K562 (cell line): ENCODE measurements at places on chromosomes 11 and 22. TPM values are rescaled to one million over a fixed set of nuclear protein-coding genes. Genes with fewer than 3 reads are reported as not detected.

The SLC22A25 gene
- total RNA-seq, result not detected in 2 replicates

The OAF gene
- total RNA-seq, result 20.8 and 21.6 TPM in 2 replicates

The ART5 gene
- 0.29 and 0.38 TPM in 2 replicates for total RNA-seq

The POU2AF2 gene
- not detected in 2 replicates for total RNA-seq

The SEPTIN3 gene
- not detected in 2 replicates for total RNA-seq

The FJX1 gene
- total RNA-seq, result 2.7 and 3.7 TPM in 2 replicates

The PMM1 gene
- 24.5 and 26.3 TPM in 2 replicates for total RNA-seq

The HSPB2 gene
- 0.31 TPM in 1 of 2 replicates, not detected in the other for total RNA-seq

The P4HA3 gene
- not detected in 2 replicates for total RNA-seq

The P2RX3 gene
- not detected in 2 replicates for total RNA-seq

The MYRF gene
- total RNA-seq, result 21.4 and 25.8 TPM in 2 replicates

The GAL3ST1 gene
- total RNA-seq, result 1.5 and 1.6 TPM in 2 replicates

The TSPAN18 gene
- 0.35 and 0.60 TPM in 2 replicates for total RNA-seq

The LRRC75B gene
- total RNA-seq, result 1.1 and 1.4 TPM in 2 replicates

The MIAT gene
- 0.63 and 0.93 TPM in 2 replicates for total RNA-seq

The POLR3H gene
- total RNA-seq, result 48.4 and 49.8 TPM in 2 replicates

The TNRC6B gene
- total RNA-seq, result 17.6 and 18.8 TPM in 2 replicates

The SMC1B gene
- total RNA-seq, result not detected in 2 replicates

The RAB36 gene
- total RNA-seq, result 0.09 TPM in 1 of 2 replicates, not detected in the other

The MUC5B gene
- 0.95 and 1.2 TPM in 2 replicates for total RNA-seq

The MMP8 gene
- total RNA-seq, result not detected in 2 replicates

The TMEM121B gene
- total RNA-seq, result 0.07 TPM in 2 replicates

The APOA4 gene
- not detected in 2 replicates for total RNA-seq

The SGSM1 gene
- total RNA-seq, result not detected in 2 replicates

The LMO2 gene
- total RNA-seq, result 87.3 and 96.2 TPM in 2 replicates

The OR56B1 gene
- total RNA-seq, result not detected in 2 replicates

The FAM83F gene
- total RNA-seq, result 0.07 and 0.13 TPM in 2 replicates

The OR56A1 gene
- total RNA-seq, result not detected in 2 replicates
